ENCODE measurements at places on chromosomes 5 and 9.

- DNase-seq, result no peak
Observed at GRCh38 chr5:181114844-181115778, 15.9 kb downstream of the OR2V1 start.

GRCh38 chr5:72470826-72471225 lies 36.4 kb downstream of the ZNF366 start:
- DNase-seq, result no peak

DNA sequence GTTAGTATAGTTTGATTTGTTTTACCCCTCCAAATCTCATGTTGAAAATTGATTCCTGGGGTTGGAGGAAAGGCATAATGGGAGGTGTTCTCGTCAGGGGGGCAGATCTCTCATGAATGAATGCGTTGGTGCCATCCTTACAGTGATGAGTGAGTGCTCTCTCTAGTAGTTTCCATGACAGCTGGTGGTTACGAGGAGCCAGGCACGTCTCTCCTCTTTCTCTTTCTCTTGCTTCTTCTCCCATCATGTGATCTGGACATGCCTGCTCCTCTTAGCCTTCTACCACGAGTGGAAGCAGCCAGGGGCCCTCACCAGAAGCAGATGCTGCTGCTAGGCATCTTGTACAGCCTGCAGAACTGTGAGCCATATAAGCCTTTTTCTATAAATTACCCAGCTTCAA lies 454.1 kb downstream of the EFNA5 start:
- DNase-seq, result no peak

- DNase-seq, result no peak
Observed at GRCh38 chr5:148381906-148382305, 1.9 kb upstream of the FBXO38 start.

GRCh38 chr5:85921590-85921989 lies 696.2 kb upstream of the COX7C start:
- no peak for DNase-seq

- no peak for DNase-seq
Observed at GRCh38 chr5:39464088-39464487, 39.3 kb upstream of the DAB2 start.

GRCh38 chr9:113506090-113506589 lies 42.6 kb downstream of the RGS3 start:
- peak; percentile 73 for DNase-seq

DNA sequence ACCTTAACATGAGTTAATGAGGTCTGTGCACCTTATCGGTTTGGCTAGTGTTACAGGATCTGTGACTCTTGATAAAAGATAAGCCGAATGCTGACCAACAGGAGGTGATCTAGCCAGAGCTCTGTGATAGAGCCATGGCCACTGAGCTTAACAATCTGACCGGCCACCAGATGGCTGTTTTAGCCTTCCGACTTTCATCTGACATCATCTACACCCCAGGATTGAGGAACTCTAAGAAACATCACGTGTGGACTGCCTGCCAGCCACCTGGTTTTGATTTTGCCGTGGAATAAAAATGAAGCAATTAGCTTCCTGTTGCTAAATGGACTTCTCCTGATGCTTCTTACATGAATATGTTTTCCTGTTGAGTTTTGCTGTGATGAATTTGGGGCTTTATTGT lies 281.3 kb downstream of the CEMIP2 start:
- no peak for DNase-seq
